ENCODE measurements at places on chromosomes 6 and 20. TPM values are rescaled to one million over a fixed set of nuclear protein-coding genes. Genes with fewer than 3 reads are reported as not detected.

The HLA-DOB gene
- 2.9 TPM for total RNA-seq

The TFAP2D gene
- not detected for total RNA-seq

The PDE7B gene
- total RNA-seq = 1.2 TPM

The EPHA7 gene
- not detected for total RNA-seq

The GRM4 gene
- total RNA-seq = not detected

The SOX4 gene
- total RNA-seq = 1.4 TPM

The SMPDL3A gene
- not detected for total RNA-seq

The RHAG gene
- not detected for total RNA-seq

The TNXB gene
- total RNA-seq = 3.9 TPM

The CENPQ gene
- total RNA-seq = 13.3 TPM

The ZNF512B gene
- 21.4 TPM for total RNA-seq

The VSX1 gene
- total RNA-seq = not detected

The SYNCRIP gene
- total RNA-seq = 118 TPM

The SLC24A3 gene
- total RNA-seq = not detected
